NCI-H2107 (cell line): ENCODE measurements at places on chromosomes 2 and 18.

- DNase-seq: no peak
These were observed 90.5 kb downstream of the NDUFA10 start for GRCh38 chr2:239934571-239935171.

DNA sequence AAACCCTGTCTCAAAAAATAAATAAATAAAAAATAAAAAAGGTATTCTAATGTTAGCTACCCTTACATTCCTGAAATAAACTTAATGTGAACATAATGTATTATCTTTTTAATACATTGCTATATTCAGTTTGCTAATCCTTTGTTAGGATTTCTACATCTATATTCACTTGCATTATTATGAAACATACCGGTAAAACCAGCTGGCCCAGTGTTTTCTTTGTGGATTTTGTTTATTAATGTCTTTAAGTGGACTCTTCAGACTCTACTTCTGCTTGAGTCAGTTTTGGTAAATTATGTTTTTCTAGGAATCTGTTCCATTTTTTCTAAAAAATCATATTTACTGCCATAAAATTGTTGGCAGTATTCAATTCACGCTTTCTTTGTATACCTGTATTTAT is 34.5 kb downstream of the PTPN2 start:
- no peak for DNase-seq

DNA sequence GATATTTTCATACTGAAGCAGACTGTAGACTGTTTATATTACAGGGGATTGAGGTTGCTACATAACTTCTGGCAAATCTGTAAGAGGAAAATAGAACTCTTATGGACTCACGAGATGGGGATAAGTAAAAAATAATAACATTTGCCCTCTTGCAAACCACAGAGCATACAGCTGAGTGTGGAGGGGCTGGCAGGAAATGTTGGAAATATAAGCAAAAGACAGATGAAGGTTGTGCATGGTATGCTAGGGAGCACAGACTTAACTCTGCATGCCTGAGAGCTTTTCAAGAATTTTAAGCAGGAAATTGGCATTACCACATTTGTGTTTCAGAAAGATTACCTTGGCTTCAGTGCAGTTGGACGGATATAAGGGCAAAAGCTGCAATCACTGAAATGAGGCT is 411.1 kb downstream of the RAD51AP2 start:
- no peak for DNase-seq

DNA sequence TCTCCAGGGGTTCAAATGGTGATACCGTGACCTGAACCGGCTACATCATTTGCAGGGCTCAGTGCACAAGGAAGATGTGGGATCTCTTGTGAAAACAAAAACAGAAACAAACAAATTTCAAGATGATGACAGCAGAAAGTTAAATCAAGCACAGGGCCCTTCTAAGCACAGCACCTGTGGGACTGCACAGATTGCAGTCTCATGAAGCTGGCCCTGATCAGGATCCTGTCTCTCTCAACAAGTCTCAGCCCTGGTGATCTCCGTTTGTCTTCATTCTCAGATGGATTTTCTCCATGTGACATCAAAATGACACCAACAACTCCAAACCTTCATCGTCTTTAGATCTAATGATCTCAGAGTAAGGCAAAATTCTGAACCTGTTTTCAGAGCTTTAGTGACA is 39.7 kb downstream of the LTBP1 start:
- no peak for DNase-seq

DNA sequence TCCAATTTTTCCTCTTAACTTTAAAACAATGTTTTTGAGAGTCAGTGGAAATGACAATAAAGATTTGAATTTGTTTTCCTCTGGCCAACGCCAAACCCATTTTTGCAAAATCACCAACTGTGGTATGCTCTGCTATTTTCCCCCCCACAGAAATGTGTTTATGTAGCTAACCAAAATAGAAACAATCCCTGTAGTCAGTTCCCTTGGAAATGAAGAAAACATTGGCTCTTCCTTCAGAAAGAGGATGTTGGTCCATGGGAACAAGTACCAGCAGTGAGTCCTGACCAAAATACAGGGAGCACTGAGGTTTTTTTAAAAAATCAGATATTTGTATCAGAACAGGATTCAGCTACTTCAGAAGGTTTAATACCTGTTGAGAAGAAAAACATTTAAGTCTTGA is 65.3 kb downstream of the SLC40A1 start:
- DNase-seq: no peak

DNA sequence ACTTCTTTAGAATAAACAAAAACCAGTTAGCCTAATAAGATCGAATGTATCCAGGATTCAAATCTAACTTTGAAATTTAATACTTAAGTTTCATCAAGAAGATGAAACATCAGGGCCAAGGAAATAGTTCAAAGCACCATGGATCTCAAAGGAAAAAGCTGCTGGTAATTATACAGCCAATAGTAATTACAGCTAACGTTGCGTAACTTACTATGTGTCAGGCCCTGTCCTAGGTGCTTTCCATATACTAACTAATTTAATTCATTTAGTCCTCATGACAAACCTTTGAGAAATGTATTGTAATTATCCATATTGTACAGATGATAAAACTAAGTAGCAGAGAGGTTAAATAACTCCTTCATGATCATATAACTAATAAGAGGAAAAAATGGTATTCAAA is 598.6 kb downstream of the NYAP2 start:
- no peak for DNase-seq

GRCh38 chr2:152581360-152581759 is 135.9 kb downstream of the PRPF40A start:
- peak; percentile 15 for DNase-seq

DNA sequence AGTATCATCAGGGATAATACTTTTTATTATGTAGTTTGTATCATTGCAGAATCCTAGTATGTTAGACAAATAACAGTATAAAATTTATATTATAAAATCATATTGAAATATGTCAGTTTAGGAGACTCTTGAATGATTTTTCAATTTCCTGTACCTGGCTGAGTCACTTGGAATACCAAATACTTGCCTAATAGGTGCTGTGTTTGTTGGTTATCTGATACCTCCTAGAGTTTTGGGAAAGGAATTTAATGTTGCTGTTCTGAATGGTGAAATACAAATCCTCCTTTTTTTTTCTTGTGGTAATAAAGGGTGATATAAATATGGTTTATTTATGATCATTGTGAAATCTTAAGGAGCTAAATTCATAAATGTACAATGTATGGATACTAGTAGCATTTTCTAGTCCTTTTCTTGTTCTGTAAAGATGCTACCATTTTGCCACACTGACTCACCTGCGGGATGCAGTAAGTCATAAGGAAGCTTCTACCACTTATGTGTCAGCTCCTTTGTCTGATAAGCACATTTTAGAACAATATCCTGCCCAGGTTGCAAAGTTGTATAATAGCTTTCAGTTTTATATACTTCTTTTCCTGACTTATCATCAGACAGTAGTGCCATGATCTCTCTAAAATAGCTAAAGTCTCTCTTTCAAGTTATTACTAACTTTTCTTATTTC is 465.5 kb downstream of the XIRP2 start:
- no peak for DNase-seq

- DNase-seq: no peak
These were observed 68.3 kb downstream of the SGPP2 start for GRCh38 chr2:222492683-222493082.

- DNase-seq: no peak
These were observed 158.3 kb downstream of the WDSUB1 start for GRCh38 chr2:159128191-159128590.

DNA sequence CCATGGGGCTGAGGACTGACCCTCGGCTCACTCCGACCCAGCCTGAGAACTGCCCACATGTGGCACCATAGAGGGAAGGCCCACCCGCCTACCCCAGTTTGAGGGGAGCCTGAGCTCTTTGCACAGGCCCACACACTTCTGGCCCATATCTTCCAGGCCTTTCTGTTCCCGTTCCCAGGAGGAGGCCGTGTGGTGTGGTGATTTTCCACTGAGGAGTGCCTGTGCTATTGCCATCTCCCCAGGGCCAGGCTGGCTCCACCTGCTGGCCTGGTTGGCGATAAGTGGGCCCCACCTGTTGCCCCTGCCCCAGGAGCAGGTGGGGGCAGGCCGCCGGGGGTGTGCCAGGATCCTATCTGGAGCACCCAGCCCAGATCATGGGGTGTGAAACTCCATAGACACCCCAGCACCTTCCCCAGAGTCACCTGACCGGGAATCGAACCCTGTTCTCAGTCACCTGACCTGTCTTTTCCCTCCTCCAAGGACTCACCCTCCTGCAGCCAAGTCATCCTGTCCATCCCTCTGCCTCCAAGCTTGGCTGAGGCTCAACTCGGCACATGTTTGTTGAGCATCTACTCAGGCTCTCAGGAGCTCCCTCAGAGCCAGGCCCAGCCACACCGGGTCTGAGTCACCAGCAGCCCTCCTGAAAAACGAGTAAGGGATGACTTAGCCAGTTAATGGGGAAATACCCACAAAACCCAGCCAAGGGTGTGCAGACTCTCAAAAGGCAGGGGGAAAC is 120.1 kb downstream of the CYP26B1 start:
- no peak for DNase-seq

- DNase-seq: no peak
These were observed 1.1 kb downstream of the PRLH start for GRCh38 chr2:237567276-237568029.

DNA sequence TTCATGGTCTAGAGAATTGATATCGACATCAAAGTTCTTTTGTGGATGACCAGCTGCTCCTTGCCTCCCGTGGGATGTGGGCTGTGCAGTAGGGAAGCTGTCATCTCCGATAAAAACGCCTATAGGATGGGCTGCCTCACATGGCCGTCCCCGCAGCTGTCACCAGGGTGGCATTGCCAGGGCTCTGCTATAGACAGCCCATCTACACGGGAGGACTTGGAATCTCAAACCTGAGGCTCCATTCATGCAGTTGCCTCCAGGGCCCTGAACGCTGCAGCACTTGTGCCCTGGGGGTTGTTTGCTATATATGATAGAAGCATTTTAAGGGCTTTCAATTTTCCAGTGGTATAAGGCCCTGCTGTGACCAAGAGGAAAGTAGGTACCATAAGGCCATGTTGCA is 183.1 kb downstream of the MYCN start:
- no peak for DNase-seq

DNA sequence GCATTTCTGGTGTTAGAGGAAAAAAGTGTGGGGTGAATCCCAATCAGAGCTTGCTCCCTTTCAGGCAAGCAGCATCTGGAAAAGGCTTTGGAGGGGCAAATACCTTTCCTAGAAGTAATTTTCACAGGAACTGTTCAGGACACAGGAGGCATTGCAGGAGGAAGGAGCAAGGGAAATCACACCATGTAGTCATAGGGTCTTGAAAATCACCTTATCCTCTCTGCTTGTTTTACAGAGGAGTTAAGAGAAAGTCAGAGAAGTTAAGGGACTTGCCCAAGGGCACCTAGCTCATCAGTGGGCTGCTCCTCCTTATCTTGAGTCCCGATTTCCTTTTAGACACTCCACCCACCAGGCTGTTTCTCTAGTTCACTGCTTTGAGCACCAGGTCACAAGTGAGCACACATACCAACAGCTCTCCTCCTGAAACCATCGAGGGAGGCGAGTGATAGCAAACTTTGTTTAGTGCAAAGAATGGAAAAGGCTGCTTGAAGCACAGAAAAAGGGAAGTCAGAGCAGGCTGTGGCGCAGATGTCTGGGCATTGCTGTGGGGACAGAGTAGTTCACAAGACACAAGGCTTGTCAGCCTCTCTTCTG is 89.2 kb upstream of the CXCR4 start:
- no peak for DNase-seq

- DNase-seq: no peak
These were observed 139.8 kb upstream of the XPO1 start for GRCh38 chr2:61677942-61678341.

GRCh38 chr2:38194751-38195150 is 118.8 kb upstream of the CYP1B1 start:
- DNase-seq: no peak

GRCh38 chr2:189161894-189162293 is 17.7 kb downstream of the COL5A2 start:
- DNase-seq: no peak

DNA sequence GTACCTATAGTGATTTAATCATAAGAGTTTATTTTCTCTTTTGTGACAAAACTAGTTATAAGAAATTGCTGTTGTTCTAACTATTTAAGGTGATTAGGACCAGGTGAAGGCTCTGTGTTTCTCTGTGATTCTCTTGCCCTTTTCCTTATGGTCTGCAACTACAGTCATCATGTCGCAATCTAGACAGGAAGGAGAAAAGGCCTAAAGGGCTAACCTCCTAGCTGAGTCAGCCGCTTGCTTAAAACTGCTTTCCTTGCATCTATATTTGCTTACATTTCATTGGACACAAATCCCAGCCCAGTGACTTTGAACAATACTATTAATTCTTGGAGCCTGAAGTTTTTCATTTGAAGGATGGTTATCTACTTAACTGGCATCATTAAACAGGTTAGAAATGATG is 93.1 kb downstream of the PIK3C3 start:
- no peak for DNase-seq

- peak; percentile 13 for DNase-seq
These were observed 100.5 kb downstream of the CAPN13 start for GRCh38 chr2:30706534-30707303.

GRCh38 chr18:50268022-50268747 is 1.9 kb upstream of the CFAP53 start:
- no peak for DNase-seq

DNA sequence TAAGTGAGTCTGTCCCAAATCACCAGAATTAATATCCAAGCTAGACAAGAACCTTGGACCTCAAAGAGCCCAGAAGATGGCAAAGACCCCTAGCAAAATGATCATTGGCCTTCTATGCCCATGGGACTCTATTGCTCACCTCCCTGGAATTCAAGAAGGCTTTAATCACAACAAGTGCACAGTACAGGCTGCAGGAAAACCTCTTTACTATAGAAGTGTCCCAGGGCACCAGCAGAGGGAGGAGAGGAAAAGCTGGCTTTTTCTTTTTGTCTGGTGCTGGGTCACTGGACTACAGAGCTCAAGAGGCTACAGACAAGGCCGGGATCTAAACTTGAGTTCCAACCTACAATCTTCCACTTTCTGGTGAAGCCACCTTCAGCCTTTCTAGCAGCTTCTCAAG is 88.3 kb upstream of the PPP1CB start:
- DNase-seq: no peak

GRCh38 chr2:219495531-219496122 is 3.1 kb upstream of the GMPPA start:
- no peak for DNase-seq

DNA sequence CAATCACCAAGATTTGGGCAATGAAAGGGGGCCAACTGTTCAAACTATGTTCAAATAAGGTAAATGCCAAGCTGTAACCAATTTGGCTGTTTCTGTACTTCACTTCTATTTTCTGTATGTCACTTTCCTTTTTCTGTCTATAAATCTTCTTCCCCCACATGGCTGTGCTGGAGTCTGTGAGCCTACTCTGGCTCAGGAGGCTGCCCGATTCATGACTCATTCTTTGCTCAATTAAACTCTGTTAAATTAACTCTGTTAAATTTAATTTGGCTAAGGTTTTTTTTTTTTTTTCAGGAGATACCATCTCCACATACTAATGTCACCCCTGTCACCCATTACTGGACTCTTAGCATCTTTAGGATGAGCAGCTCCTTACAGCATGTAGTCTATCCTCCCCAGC is 178.8 kb upstream of the TWIST2 start:
- DNase-seq: no peak

GRCh38 chr2:195505701-195506100 is 151.3 kb upstream of the SLC39A10 start:
- DNase-seq: no peak

GRCh38 chr2:3712424-3712823 is 9.0 kb downstream of the DCDC2C start:
- DNase-seq: no peak
